ENCODE measurements at places on chromosomes 6 and 20.

GRCh38 chr20:61860260-61860987 is 205.3 kb downstream of the TAF4 start:
- DNase-seq: no peak

GRCh38 chr6:62541502-62541901 is 255.5 kb upstream of the KHDRBS2 start:
- no peak for DNase-seq

GRCh38 chr6:112038268-112038667 is 15.6 kb upstream of the CCN6 start:
- peak; percentile 13 for DNase-seq

GRCh38 chr20:23507346-23507745 is 16.4 kb downstream of the CST8 start:
- DNase-seq: no peak

- no peak for DNase-seq
These were observed 39.8 kb downstream of the UQCC2 start for GRCh38 chr6:33671744-33672072.

GRCh38 chr20:327186-328026 is 2.1 kb downstream of the SOX12 start:
- DNase-seq: peak; percentile 91

- DNase-seq: no peak
These were observed 21.7 kb downstream of the GGT7 start for GRCh38 chr20:34850969-34851368.

DNA sequence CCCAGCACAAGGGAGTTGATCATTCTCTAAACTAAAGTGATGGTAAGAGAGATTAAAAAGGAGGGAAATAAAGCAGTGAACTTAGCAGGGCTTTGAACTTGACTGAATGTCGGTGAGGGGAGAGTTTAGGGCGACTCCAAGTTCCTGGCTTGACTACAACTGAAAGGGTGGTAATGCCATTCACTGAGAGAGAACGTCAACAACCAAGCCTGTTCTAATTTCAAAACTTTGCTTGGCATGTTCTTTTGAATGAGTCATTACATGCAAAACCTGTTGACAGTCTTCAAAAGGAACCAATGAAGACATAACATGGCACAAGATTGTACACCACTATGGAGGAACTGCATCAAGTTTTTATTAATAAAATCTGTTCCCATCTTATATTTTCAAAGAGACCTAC is 10.3 kb upstream of the MYB start:
- no peak for DNase-seq

DNA sequence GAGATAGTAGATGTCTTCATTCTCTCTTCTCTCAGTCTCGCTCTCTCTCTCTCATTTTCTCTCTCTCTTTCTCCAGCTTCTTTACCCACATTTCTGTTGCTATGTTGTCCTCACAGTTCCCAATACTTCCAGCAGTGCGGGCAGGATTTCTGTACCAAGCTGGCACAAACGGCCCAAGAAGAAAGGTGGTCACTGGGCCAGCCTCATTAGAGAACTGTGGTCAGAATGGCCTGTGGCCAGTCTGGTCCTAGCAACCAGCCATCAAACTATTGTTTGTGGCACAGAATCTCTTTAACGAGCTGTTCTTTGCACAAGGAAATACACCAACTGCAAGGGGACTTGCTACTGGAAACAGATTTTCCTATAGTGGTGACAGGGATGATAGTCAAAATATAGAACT is 81.3 kb downstream of the SEL1L2 start:
- no peak for DNase-seq

All from ACHN (cell line).